ENCODE measurements at places on chromosomes 1 and 21. TPM values are rescaled to one million over a fixed set of nuclear protein-coding genes. Genes with fewer than 3 reads are reported as not detected.

Gene BSND
- not detected for total RNA-seq

Gene RNU1-3
- total RNA-seq, result under 0.01 TPM

Gene KIAA1614
- 14.1 TPM for total RNA-seq

Gene OR2T12
- not detected for total RNA-seq

Gene NRDC
- 76.5 TPM for total RNA-seq

Gene HSF2BP
- 2.0 TPM for total RNA-seq

Gene TTC34
- total RNA-seq, result 0.39 TPM

Gene ZMYM1
- total RNA-seq, result 22.7 TPM

Gene CR1
- not detected for total RNA-seq

Gene ST6GALNAC5
- 1.0 TPM for total RNA-seq

Gene OR2L3
- total RNA-seq, result not detected

Gene S100A1
- 1.7 TPM for total RNA-seq

Gene CR1L
- not detected for total RNA-seq

Gene SPATA46
- not detected for total RNA-seq

Gene PIGK
- 50.7 TPM for total RNA-seq

Gene RHBG
- not detected for total RNA-seq

Gene DNASE2B
- not detected for total RNA-seq

Gene SERPINC1
- total RNA-seq, result not detected

Gene MASP2
- 0.11 TPM for total RNA-seq

Gene SYCP1
- not detected for total RNA-seq

Gene DSCAM
- total RNA-seq, result under 0.01 TPM

Gene RXRG
- not detected for total RNA-seq

Gene OLFML2B
- total RNA-seq, result 32.4 TPM

Gene CRP
- not detected for total RNA-seq

Data from articular chondrocyte of knee joint (primary cell).